Brain pericyte (primary cell): ENCODE measurements at places on chromosomes 16 and 17.

GRCh38 chr17:73657473-73658116 lies 13.3 kb upstream of the SDK2 start:
- no peak for DNase-seq

- DNase-seq: no peak
Observed at GRCh38 chr17:82014432-82014831, 8.2 kb downstream of the CENPX start.

GRCh38 chr16:51556694-51557340 lies 405.7 kb upstream of the SALL1 start:
- peak; percentile 90 for DNase-seq

DNA sequence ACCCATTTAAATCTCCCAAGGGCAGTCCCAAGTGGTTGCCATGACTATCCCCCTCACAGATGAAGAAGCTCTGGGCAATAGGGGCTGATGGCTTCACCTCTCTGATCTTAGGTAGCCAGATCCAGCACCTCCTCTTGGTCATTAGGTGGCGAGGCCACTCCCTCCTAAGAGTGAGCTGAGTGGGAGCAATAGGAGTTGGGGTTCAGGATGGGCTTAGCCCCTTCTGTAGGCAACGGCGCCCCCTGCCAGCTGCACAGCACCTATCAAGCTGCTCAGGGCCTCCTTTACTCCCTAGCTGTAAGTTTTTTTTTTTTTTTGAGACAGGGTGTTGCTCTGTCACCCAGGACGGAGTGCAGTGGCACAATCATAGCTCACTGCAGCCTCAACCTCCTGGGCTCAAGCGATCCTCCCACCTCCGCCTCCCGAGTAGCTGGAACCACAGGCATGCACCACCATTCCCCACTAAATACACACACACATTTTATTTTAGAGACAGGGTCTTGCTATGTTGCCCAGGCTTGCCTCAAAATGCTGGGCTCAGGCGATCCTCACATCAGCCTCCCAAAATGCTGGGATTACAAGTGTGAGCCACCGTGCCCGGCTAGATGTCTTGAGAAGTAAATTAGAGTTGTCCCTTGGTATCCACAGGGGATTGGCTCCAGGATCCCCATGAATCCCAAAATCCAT lies 3.5 kb upstream of the RRAD start:
- DNase-seq: no peak

- no peak for DNase-seq
Observed at GRCh38 chr16:74029115-74029792, 267.4 kb upstream of the PSMD7 start.

DNA sequence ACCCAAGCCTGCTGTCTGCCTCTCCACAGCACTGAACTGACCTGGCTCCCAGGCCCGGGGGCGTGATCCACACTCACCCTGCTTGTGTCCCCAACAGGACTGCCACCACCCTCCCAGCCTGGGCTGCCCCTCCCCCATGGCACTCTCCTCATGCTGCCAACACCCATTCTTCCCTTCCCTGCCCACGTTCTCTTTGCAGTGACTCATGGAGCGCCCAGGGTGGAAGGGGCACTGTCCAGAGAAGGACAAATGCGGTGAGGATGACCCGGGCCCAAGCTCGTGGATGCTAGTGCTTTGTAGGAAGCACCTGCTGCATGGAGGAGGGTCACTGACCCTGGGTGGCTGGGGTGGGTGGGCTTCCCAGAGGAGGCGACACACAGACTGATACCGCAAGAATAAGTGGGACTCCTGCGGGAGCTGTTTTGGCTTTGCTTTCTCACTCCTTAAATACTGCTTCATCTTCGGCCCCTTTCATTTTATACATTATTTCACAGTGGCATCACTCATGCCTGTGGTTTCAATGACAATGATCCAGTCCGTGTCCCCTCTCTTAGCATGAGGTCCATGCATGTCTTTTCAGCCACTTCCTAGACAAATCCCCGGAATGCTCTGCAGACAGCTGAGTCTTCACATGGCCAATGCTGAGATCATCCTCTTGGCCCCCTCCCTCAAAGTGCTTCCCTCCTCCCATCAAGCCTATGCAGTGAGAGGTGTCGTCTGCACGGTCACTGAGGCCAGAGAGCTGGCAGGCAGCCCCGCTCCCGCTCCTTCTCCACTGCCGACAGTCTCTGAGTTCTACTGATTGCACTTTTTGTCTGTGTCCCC lies 17.6 kb downstream of the CDK5R1 start:
- no peak for DNase-seq

GRCh38 chr16:48158296-48158695 lies 2.5 kb upstream of the ABCC12 start:
- no peak for DNase-seq

DNA sequence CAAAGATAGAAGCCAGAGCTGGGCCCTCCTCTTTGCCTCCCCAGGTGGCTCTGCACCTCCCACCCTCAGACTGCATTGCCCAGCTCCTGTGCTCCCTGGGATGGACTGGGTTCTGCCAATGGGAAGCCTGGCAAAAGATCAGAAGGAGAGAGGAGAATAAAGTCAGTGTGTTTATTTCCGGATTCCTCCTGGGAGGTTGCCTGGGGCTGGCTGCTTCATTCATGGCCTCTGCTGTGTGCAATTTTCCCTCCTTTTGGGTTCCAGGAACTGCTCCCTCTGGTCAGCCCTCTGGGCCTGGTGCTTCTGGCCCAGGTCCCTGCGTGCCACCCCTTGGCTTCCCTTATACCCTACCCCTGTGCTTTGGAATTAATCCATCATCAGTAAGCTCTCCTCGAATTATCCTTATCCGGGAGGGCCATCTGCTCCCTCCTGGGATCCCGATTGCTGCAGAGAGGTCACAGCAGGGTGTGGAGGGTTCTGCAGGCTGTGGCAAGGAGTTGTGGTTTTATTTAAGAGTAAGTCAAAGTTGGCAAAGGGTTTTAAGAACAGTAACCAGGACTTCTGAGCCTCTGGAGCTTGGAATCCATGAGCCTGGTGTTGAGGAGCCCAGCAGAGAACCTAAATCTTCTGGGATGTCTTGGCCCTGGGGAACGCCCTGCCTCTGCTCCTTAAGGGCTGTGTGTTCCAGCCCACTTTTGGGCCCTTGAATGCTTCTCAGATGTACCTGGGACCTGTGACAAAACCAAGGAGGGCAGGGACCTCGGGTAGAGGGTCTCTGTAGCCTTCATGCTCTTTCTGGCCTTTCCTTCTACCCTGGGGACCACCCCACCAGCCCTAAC lies 8.2 kb upstream of the MMP2 start:
- DNase-seq: peak; percentile 84

- no peak for DNase-seq
Observed at GRCh38 chr16:31130336-31130891, 5.1 kb downstream of the PRSS8 start.

DNA sequence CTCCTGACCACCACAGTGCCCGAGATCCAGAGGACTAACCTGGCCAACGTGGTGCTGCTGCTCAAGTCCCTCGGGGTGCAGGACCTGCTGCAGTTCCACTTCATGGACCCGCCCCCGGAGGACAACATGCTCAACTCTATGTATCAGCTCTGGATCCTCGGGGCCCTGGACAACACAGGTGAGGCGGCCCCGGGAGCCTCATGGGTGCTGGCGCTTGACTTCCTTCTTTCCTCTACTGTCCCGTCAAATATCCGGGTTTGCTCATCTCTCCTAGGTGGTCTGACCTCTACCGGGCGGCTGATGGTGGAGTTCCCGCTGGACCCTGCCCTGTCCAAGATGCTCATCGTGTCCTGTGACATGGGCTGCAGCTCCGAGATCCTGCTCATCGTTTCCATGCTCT lies 13.7 kb downstream of the DHX38 start:
- DNase-seq: no peak

- DNase-seq: no peak
Observed at GRCh38 chr17:82449883-82450356, 632 bp downstream of the CYBC1 start.

- DNase-seq: no peak
Observed at GRCh38 chr16:84829168-84829965, 9.6 kb downstream of the CRISPLD2 start.

- no peak for DNase-seq
Observed at GRCh38 chr16:57403965-57404817, at the start of gene CCL17. TSS of gene CCL17 (plus strand) at chr16:57404767. CDS start at chr16:57413933, 9,166 bp downstream.

- DNase-seq: no peak
Observed at GRCh38 chr17:35214631-35215273, 20.6 kb upstream of the SLC35G3 start.

DNA sequence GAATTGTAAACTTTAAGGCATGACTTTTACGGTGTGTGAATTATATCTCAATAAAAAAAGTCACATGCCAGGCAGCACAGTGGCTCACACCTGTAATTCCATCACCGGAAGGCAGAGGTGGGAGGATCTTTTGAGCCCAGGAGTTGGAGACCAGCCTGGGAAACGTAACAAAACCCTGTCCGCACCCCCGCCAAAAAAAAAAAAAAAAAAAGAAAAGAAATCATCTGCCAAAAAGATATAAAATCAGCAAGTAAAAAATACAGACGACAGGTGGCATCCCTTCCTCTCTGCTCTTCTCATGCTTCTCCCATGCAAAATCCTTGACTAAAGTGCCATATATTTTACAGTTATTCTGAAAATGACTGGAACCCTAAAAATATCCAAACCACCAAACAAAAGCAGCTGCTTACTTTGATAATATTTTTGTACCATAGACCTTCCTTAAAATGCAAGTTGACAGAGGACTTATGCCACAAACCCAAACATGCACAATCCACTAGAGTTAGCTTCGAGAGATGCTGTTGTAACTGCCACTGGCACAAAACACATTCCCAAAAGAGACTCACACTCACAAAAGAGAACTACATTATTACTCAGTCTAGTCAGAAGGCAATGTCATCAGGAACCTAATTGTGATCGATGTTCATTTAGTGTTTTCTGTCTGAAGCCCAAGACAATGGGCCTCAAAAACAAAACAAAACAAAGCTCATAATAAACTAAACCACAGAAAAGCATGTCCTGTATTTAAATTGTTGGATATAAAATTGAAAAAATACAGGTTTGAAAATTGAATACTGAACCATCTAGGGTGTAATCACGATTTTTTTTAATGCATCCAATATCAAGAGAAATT lies 2.4 kb downstream of the CRLF3 start:
- no peak for DNase-seq

- no peak for DNase-seq
Observed at GRCh38 chr17:13420878-13421277, 180.9 kb downstream of the HS3ST3A1 start.

DNA sequence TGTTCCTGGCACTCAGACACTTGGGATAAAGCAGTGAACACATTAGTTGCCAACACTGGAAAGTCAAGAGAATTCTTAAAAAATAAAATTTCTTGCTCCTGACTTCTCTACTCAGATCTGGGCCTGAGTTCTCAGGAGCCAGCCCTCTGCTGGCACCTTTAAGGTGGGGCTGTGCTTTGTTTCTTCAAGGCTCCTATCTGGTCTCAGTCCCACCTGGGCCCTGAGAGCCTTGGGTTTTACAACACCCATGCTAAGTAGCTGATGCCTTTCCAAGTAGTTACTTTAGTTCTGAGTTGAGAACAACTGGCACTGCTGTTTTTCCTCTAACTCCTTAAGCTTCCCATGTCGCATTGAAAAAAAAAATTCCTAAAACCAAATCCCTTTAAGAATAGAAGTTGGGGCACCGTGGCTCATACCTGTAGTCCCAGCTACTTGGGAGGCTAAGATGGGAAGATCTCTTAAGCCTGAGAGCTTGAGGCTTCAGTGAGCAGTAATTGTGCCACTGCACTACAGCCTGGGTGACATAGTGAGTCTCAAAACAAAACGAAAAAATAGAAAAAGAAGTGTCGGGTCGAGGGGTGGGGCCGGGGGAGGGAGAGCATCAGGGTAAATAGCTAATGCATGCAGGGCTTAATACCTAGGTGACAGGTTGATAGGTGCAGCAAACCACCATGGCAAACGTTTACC lies 16.6 kb downstream of the CHAD start:
- DNase-seq: no peak

- DNase-seq: no peak
Observed at GRCh38 chr17:62995377-62995885, 29.4 kb downstream of the TANC2 start.

DNA sequence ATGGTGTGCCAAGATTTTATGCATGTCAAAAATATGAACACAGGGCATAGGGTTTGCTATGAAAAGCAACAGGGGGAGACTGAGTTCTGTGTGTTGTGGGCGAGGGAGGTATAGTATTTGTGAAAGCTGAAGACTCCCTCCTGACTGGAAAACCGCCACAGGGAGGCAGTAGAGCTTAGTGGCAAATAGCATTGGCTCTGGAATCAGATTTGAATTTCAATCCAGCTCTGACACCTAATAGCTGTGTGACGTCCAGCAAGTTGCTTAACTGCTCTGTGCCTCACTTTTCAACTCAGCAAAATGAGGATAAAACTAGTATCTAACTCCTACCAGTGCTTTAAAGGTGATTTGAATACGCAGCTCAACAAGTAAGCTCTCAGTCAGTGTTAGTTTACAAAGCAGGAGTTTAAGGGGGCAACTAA lies 22.0 kb downstream of the KPNA2 start:
- DNase-seq: no peak

DNA sequence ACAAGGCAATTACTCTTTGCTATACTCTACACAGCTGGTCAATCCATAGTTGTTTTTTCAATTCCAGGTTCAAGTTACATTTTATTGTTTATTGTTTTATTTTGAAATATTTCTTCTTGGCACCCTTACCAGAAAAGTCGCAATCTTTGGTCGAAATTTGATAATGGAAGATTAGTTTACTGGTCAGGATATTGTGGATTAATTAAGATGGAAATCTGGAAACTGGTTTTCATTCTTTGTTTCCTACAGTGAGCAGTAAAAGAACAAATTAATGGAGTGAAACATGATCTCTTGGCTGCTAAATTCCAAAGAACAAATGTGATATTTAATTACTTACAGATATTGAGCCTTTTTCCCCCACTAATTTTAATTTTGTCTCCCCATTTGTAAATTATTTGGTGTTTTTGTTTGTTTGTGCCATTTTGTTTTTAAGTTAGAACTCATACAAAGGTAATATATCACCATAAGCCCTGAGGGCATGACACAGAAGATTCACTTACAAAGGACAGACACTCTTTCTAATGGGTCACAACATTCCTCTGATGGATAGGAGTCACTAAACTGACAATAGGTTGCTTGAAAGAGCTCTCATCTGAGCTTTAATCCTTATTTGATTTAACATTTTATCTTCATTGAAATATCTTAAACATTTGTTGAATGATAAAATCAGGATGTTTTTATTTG lies 700.2 kb downstream of the KCNJ2 start:
- no peak for DNase-seq

DNA sequence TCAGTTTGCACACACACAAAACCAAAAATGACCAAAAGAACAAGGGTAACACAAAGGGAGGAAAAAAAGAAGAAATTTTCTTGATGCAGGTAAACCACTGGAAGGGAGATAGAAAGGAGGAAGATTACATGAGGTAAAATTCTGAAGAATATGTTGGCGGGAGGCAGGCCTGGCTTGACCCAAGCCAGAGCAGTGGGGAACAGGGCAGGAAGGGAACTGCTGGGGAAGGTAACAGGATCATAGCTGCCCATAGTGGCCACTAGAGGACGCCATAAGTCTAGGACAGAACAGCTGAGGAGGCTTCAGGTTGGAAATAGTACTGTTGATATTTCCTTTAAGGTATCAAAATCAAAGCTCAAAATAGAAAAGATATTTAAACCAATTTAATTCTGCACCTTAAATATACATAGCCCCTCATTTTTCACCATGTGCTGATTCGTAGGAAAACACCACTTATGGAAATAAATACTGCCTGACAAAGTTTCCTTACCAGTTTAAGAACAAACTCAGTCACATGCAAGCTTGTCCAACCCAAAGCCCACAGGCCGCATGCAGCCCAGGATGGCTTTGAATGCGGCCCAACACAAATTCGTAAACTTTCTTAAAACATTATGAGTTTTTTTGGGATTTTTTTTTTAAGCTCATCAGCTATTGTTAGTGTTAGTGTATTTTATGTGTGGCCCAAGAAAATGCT lies 15.5 kb downstream of the VPS35 start:
- no peak for DNase-seq
